Activated T-helper 17 cell treated with anti-CD3 and anti-CD28 coated beads, Interleukin-2, amount 50 U/mL, for 72 hours (primary cell): ENCODE measurements at places on chromosomes 5 and 9.

DNA sequence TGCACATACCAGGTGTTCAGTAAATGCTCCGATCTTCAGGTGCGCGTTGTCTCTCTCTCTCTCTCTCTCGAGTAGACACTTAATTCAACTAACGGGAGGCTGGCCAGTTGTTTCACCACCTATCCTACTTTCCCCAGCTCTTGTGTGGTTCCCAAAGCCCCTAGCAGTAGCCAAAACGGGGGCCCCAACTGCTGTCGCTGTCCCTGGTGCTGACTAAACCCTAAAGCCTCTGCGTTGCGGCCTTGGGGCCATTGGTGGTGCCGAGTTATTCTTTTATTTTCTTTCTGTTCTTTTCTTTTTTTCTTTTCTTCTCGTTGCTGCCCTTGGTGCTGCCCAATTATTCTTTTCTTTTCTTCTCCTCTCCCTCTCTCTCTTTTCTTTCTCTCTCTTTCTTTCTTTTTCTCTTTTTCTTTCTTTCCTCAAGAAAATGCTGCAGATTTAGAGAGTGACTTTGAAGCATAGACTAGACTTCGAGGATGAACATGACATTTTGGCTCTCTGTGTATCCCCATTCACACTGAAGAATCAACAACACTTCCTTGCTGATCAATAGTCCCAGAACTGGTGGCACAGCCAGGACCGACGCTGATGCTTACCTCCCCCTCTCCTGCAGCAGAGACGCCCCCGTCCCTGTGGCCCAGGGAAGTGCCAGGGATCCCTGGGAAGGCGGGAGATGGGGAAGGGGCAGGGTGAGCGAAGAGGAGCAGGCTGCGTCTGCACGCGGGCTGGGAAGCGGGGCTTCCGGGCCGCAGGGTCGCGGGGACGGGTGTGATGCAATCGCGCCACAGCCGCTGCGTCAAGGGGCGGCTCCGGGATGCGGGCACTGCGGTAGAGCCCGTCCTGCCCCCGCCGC, at the start of gene FBLL1:
FBLL1 (plus strand) TSS at position 785 of the 853 bp plus-strand sequence. CDS start 200 bp downstream, outside the sequence.
- ATAC-seq: no peak

DNA sequence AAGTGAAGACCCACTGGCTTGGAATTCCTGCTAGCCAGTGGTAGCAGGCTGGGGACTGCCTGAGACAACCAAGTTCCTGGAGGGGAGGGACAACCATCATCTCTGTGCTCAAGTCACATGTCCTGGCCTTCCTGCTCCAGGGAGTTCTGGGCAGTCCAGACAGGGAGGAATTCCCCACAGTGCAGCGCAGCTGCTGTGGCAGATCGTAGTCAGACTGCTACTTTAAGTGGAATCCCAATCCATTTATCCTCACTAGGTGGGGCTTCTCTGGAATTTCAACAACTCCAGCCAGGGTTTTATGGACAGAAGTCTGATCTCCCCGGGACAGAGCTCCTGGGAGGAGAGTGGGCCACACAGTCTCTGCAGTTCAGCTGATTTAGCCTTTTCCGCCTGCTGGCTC, 20.9 kb upstream of the OR5C1 start:
- no peak for ATAC-seq

DNA sequence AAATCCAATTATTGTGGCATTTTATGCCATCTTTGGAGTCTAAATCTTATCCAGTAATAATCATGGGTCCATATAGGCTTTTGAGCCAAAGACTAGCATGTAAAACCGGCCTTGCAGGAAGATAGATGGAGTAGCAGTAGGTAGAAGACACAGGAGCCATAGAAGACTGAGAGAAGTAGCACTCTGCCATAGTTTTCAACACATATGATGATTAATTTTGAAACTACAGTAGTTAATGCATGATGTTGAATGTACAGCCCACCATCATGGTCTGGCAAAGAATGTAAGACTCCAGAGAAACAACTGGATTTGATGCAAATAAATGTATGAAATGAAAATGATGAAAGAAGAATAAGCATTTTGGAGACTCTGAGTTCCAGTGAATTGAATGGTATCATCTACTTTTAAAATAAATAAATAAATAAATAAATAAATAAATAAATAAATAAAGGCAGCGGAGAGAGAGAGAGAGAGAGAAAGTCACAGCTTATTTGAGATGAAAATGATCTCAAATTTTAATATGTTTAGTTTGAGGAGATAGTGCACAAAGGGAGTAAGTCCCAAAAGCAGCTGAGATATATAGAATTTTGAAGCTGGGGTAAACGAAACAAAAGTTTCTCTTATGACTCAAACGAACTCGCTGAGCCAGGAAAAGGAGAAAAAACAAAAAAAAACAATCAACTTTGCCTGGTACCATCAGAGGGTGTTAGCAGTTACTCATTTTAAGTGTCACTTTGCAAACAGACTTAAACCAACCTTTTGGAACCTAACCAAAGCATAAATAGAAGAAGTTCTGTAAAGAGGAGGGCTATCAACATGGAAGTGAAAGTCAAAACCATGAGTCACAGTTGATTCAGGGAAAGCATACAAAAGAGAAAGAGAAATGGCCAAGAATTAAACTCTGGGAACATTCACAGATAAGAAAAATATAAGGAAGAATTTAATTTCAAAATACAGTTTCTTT, 388.7 kb downstream of the CETN3 start:
- ATAC-seq: no peak

DNA sequence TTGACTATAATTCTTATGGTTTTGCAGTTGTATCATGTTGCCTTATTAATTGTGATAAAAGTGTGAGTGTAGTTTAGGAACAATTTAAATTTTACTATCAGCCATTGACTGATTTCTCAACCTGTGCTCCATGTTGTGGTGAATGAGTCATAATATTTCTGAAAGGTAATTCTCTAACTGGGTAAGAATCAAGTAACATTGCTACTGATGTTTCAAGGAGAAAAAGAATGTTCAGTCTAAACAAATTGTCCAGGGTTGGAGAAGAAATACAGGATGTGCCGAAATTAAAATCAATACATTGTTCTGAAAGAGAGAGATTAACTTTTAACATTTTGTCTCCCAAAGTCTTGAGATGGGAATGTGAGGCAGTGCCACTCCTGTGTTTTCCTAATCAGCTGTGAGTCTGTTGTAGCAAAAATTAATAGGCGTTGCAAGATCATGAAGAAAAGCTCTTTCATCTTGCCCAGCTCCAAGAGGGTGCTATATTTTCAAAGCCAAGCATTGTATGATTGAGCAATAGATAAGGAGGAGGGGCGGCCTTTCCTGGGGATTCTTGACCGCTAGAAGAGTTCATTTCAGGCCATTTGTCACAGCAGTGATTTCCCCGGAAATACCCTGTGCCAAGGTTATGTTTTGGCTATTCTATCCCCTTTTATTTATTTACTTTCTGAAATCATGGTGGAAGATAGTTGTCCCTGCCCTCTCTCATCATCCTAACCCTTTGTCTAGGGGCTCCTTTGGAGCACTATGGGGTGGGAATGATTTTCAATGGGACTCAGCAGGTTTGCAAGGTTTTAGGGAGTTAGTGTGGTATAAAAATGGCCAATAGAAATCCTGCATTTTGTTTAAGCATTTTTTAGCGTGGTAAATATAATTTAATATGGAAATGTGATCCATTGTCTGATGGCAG, 151.6 kb downstream of the FOCAD start:
- peak; percentile 40 for ATAC-seq

GRCh38 chr9:94745806-94746540, 19.5 kb downstream of the AOPEP start:
- ATAC-seq: no peak

- ATAC-seq: no peak
Observed at GRCh38 chr5:136642976-136643375, 277.6 kb upstream of the TRPC7 start.

DNA sequence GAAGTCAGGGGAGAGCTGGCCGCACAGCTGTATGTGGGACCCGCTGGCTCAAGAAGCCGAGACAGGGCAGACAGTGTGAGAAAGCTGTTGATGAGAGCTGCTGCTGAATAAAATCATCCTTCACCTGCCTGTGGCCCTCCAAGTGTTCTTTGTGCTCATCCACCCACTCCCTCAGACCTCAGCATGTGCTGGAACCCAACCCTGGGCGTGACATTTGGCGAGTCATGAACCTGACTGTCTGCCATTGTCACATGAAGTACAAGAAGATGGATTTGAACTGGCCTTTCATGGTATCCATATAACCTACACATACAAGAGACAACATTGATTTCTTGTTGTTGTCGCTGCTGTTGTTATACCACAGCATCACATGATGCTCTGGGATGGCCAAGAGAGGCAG, 139.7 kb upstream of the PLCXD3 start:
- ATAC-seq: no peak
